Endothelial cell (in vitro differentiated cells): ENCODE measurements at places on chromosomes 7 and 10.

- no peak for DNase-seq
Measured at GRCh38 chr7:130133029-130133782, 62.9 kb downstream of the KLHDC10 start.

DNA sequence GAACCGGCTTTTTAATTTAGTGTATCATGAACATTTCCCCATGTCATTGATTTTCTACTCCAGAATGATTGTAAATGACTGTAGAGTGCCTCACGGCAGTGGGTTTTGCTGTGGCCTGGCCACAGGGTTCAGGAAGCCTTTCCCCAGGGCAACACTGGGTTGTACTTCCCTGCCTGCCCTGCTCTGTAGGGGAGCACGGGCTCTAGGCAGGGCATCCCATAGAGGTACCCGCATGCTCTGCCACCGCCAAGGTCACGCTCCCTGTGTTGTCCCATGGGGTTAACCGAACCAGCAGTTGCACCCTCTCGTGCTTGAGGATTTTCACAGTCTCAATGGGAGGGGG lies 63.8 kb downstream of the BPGM start:
- no peak for DNase-seq

- no peak for DNase-seq
Measured at GRCh38 chr7:44384586-44385433, 59.4 kb upstream of the CAMK2B start.

- no peak for DNase-seq
Measured at GRCh38 chr7:158134824-158135223, 452.8 kb downstream of the PTPRN2 start.

GRCh38 chr7:120475994-120476393 lies 203.0 kb downstream of the KCND2 start:
- no peak for DNase-seq

DNA sequence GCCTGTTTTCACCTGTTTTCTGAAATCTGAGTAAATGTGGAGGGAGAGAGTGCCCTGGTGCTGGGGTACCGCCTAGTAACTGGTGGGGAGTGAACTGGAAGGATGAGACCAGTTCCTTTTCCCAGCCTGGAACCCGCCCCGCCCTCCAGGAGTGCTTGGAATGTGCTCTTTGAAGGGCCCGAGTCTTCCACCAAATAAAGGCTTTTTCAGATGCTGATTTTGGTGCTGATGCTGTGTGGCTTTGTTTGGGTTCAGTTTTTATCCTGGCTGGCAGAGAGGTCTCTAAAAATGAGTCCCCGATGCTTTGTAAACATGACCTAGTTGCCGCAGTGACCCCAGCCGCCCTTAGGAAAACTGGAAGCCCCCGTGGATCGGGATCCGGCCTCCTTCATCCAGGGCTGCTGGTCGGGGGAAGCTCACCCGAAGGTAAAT lies 25.9 kb downstream of the FOXK1 start:
- no peak for DNase-seq

- DNase-seq = no peak
Measured at GRCh38 chr10:24318517-24318916, 109.6 kb downstream of the KIAA1217 start.

GRCh38 chr7:116240024-116240668 lies 29.8 kb downstream of the TES start:
- no peak for DNase-seq

DNA sequence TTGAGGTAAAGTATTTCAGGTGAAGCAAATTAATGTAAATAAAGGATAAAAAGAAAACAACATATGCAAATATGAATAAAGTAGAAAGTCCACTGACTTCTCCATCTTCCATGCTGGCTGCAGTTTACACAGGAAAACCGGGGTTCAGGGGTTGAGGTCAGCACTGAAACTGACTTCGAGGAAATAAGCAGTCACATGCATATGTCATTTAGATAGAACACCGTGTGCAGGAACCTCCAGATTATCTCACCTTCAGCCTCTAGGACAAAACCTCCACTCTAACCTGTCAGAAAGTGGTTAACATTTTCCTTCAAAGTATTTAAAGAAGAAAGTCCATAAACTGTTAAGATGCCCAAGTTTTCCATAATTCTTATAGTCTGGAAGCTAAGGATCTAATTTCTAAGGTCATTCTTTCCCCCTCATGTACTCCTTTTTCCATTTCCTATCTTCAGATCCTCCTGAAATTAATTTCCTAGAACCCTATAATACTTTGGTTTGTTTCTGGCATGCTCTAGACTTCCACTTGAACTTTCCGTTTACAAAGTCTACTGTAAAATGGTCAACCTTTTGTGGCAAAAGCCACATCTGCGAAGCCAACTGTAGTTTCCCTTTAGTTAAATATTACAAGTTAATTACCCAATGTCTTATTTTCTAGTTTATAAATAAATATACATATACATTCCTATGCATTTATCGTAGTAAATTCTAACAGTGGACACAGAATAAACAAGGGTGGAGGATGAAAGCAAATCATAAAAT lies 173.3 kb downstream of the RAPGEF5 start:
- DNase-seq = no peak

DNA sequence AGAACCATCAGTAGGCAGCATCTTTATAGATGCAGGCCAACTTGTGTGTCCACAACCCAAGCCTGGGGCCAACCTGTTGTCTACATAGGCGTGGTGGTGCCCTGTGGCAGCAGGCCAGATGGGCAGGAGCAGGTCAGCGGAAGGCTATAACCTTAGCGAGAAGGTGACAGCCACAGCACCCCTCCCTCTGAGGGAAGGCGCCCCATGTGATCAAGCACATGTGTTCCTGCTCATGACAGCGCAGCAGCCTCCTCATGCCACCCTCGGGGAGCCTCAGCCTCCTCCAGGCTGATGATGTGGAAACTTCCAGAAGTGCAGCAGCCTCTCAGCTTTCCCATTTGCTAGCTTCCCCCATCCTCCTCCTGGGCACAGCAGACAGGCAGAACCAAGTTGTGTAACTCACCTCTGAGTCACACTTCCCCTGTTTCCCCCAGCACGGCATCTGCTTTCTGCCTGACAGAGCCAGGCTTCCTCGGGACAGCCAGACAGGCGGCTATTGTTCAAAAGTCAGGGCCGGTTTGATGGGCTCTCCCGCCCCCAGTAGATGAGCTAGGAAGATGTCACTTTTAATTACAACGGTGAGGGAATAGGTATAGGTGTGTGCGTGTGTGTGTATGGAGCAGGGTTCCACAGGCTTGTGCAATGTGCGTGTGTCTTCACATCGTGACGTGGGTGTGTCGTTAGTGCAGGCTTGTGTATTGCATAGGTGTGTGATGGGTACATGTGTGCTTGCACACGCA lies 312.0 kb upstream of the ZMIZ1 start:
- peak; percentile 52 for DNase-seq

DNA sequence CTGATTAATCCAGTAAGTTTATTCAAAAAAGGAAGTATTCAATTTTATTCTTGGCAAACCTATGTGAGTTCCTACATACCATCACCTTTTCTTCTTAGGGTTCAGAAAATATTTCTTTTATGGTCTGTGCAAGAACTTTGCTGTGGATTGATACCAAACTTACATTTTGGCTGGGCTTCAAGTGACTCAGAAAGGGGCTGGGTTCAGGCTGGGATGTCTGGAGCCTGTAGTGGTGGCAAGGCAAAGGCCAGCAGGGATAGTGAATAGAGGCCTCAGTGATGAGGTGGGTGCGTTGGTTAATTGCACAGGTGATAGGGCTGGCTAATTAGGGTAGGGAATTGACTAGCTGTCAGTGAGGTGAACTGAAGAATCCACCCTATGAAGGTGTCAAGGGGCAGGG lies 40.2 kb upstream of the ATXN7L1 start:
- DNase-seq = no peak

- DNase-seq = no peak
Measured at GRCh38 chr10:3495281-3495680, 289.7 kb downstream of the KLF6 start.

DNA sequence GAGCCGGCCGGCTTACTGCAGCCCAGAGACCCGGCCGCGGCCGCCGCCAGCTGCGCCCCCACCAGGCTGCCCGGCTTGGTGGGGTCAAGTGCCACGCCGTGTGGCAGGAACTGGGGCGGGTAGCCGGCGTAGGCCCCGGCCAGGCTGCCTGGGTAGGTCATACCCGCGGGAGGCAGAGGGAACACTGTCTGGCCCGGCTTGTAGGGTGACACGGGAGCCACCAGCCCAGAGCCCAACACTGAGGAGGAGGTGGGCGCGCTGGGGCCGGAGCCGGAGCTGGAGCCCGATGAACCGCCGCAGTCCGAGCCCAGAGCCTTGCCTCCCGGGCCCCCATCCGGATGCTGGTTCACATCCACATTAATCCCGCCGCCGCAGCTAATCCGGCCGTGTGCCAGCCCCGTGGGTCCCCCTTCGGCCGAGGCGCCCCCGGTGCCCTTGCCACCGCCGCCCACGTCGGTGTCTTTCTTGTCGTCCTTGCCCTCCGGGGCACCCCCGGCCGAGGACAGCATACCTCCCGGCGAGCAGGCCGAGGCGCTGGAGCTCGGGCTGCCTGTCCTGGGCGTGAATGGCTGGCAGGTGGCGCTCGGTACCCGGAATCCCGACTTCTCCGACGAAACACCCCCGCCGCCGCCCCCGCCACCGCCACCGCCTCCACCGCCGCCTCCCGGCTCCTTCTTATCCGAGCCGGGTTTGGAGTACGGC lies 2.0 kb downstream of the ZNF503 start:
- DNase-seq = peak; percentile 79

DNA sequence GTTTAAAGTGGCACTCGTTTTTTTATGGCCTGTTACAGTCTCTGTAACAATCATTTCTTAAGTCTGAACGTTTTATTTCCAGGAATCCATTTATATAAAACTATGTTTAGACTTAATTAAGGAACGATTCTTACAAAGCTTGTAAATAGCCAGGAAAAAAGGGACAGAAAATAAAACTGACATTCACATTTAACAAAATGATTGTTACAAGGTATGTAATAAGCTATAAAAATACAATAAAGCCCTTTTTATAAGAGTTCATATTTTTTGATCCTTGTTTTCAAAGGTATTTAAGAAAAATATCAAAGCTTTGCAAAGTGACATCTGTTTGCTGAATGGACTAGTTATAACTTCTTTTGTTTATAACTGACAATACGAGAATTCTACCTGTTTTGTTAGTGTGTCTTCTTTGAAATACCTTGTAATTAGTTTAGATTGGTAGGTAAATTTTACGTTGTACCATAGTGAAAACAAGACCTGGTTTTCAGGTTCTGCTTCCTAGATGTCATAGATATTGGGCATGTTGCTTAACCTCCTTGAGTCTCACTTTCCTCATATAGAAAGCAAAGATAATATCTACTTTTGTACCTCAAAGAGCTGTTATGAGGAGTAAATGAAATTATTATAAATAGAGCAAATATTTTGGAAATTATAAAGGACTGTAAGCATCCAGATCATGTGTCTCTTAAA lies 25.8 kb downstream of the BTRC start:
- no peak for DNase-seq

DNA sequence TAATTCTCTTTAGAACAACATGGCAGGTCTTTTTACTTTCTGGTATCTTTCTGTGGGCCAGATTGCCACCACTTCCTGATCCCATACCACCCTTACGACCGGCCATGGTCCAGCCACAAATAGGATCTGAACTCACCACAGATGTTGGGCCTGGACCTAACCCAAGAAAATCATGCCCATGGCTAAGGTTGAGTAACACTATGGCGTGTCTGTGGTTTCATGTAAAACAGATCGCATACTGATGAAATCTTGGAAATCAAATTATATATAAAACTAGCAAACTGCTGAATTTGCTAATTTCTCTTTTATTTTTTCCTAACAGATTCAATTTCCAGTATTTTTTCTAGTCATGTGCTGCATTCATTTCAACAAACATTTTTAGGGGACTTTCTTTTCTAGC lies 77.2 kb downstream of the CH25H start:
- DNase-seq = no peak

DNA sequence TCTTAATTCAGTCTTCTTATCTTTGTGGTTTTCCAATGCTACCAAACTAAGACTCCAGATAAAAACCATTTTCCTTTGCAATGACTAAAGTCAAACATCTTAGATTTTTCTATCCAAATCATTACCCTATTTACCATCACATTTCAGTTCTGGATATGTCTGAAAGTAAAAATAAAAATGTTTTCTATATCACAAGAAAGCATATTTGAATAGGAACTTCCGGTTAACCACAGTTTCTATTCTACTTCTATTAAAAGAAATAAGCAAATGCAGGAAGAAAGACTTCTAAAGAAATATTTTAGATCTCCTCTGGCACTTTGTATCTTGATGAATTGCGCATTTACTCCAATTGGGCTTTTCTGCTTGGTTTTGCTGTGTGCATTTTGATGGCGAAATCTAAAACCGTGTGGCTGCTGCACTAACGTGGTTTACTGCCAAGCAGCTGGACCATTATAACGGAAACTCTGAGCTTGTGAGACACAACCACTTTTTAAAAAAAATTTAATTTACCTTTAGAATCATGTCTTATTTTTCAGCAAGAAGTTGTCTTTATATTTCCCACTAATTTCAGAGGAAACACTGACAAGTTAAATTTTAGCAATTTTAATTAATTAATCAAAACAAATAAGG lies 146.1 kb downstream of the VPS50 start:
- no peak for DNase-seq
